ENCODE measurements at places on chromosomes 11 and 22. TPM values are rescaled to one million over a fixed set of nuclear protein-coding genes. Genes with fewer than 3 reads are reported as not detected.

Gene OSBP
- 50.5 TPM for total RNA-seq

Gene BACE1
- total RNA-seq = 0.29 TPM

Gene MS4A6A
- total RNA-seq = 2.5 TPM

Gene FXYD6
- not detected for total RNA-seq

Gene LARGE1
- total RNA-seq = 2.6 TPM

Gene MAPK11
- total RNA-seq = 1.2 TPM

Gene GPR137
- total RNA-seq = 33.3 TPM

Gene ZP1
- total RNA-seq = not detected

Gene OR51I1
- total RNA-seq = not detected

Gene MB
- not detected for total RNA-seq

Gene GGTLC3
- total RNA-seq = not detected

Gene RASL10A
- 1.3 TPM for total RNA-seq

- DNase-seq = no peak
Observed at GRCh38 chr11:100910808-100911207, 218.8 kb downstream of the PGR start.

DNA sequence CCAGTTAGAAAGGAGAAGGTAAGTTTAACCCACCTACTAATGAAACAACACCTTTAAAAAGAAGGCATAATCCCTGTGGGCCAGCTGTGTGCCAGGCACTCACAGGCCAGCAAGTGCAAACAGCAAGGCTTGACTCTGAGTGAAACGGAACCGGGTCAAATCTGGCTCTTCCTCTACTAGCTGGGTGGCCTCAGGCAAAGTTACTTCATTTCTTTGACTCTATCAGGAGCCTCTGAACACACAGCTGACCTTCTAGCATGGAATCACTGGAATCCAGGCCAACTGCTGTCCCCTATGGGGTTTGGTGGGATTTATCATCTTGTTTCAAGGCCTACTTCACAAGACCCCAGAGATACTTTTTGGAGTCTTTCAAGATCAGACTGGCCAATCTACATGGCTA, 3.3 kb downstream of the RAB38 start:
- DNase-seq = no peak

DNA sequence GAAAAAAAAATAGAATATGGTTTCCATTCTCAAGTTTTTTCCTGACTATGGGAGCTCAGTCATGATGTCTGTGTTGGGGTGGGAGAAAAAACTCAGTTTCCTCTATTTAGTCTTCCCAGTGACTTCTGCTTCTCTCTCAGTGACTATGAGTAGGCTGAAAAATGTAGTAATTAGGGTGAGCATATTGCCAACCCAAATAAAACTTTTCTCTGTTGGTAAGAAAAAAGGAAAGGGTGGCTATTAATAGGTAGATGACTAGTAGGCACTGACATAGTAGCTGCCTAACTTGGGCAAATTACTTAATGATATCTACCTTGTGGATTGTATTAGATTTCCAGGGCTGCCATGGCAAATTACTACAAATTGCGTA, 34.2 kb upstream of the BIRC3 start:
- DNase-seq = no peak

GRCh38 chr11:119476038-119476437, 53.1 kb upstream of the THY1 start:
- DNase-seq = no peak

DNA sequence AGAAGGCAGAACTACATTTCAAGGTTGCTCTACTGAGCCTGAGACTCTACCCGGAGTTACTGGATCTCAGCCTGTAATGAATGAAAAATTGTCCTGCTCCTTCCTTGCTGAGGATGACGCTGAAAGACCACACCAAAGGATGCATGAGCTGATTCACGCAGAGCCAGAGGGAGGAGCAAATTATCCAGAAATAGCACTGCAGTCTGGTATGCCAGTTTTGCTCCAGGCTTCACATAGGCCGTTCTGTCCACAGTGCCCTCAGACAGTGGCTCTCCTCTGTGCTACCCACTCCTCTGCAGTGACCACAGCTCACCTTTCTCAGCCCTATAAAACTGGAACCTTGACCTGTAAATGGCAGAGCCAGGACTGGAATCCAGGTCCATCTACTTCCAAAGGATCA, 79.3 kb upstream of the GALNT18 start:
- no peak for DNase-seq

GRCh38 chr11:102184269-102184987, 74.2 kb downstream of the YAP1 start:
- no peak for DNase-seq

DNA sequence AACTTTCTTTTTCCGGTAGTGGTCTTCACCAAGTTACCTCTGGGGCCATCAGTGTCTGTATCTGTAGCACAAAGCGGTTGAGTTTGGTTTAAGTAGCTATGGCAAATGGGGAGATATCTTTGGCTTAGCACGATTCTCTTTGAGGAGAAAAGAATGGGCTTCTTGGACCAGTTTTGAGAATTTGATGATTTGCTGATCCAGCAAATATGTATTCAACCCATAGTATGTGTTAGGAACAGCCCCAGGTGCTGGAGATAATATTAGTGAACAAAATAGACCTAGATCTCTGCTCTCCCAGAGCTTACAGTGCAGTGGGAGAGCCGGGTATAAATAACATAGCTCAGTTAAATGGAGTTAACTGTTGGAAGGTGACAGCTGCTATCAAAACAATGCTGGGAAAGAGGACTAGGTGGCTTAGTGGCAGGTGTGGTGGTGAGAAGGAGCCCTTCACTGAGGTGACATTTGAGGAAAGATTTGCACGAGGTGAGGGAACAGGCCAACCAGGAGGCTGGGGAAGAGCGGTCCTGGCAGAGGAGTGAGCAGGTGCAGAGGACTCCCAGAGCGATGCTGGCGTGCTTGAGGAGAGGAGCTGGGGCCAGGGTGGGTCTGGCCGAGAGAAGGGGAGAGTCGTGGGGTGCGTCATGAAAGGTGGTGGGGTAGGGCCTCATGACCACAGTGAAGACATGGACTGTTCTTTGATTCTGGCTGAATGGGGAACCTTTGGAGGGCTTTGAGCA, 5.0 kb downstream of the TBC1D22A start:
- DNase-seq = no peak

- no peak for DNase-seq
Observed at GRCh38 chr11:115421352-115421991, 82.7 kb downstream of the CADM1 start.

DNA sequence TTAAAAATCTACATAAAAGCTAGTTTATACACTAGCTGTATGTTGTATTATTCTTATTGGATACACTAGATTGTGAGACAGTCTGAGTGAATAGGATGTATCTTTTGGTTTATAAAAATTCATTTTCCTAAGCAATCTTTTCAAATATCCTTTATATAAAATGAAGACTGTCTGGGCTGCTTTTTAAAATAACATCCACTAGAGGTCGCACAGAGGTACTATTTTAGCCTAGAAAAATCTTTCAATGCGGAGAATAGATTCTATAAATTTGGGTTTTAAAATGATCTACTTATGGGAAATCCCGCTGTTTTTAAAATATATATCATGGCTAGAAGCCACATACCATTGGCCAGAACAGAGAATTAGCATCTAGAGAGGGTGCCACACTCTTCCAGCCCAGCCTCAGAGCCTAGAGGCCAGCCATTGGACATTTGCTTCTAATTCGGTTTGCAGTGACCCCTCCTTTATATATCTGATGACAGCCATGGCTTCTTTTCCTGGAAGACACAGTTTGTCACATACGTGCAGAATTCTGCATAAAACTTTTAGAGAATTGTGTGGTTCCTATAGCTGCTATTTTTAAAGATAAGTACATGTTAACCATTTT, 7.3 kb downstream of the C11orf97 start:
- no peak for DNase-seq

GRCh38 chr11:111795334-111795985, 29.3 kb upstream of the PPP2R1B start:
- DNase-seq = no peak

- DNase-seq = peak; percentile 85
Observed at GRCh38 chr11:64777449-64778222, 706 bp downstream of the SF1 start.

GRCh38 chr11:14842002-14842401, 50.0 kb downstream of the CYP2R1 start:
- DNase-seq = no peak

DNA sequence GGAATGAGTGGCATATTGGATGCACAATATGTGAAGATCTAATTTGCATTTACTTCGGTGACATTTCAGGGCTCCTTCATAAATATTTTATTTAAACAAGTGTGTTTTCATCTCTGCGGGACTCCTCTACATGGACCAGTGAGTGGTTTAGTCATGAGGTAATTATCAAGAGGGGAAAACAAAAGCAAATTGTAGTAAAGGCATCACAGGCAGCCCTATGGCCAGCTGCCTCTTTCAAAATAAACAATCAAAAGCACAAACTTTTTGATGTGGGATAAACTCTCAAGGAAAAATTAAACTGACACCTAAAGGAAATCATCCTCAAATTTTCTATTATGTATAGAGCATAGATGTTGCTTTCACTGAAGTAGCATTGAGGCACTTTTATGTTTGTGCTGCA, 6.0 kb downstream of the SYT9 start:
- no peak for DNase-seq

DNA sequence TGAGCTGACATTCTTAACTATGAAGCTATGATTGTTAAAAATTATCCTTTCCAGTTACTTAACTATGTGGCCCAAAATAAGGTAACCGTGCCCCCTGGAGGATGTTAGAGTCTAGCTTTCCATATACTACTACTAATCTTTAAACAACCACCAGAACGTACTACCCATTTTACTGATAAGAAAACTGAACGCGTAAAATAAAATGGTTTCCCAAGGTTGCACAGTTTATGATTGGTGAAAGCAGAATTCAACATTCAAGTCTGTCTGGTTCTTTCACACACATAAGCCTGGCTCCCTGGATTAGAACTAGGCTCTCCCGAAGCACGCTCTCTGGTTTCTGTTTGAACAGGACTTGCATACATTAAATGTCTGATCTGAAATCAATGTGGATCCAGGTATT, 437.8 kb upstream of the CCDC90B start:
- DNase-seq = no peak

DNA sequence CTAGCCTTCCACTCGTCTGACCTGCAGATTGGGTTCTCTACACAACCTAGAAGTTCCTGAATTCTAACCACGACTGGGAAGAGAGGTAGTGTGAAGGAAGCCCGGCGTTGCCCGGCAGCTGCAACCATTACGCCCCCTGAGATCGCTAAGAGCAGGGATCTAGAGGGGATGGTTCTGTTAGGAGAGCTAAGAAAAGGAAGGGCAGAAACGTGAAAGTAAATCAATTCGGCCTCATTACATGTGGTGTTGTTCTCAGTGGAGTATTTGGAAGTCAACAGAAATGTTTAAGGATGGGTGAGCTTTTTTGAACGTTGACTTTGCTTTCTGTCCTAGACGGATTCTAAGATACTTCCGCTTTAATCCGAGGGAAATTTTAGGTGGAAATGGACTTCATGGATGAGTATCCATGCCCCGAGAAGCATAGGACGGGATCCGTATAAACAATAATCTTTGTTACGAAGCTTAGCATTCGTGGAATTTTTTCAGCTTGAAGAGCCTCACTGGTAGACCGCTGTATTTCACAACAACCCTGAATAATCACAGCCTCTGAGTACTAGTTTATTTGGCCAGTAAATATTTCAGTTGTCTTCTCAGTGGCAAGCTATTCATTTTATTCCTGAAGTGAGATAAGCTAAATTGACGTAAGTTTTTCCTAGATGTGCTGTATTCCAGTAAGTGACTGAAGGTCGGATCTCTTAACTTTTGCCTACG, 629 bp downstream of the ATP5MG start:
- DNase-seq = no peak

- no peak for DNase-seq
Observed at GRCh38 chr22:48141301-48141700, 1378.9 kb downstream of the TBC1D22A start.

DNA sequence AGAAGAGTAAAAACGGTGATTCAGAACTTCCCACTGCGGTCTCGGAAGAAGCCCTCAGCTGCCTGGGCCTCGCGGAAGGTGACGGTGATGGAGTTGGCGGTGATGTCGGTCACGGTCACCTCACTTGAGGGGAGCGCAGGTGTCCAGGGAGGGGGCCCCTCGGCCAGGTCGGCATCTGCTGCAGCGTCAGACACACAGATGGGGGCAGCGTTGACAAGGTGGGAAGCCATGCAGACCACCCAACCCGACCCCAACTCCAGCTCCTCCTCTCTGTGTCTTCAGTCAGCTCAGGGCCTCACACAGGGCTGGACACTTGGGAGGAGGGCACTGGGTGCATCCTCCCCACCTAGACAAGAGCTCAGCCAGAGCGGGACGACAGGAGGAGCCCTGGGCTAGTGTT, 18.6 kb downstream of the CBX7 start:
- no peak for DNase-seq

- no peak for DNase-seq
Observed at GRCh38 chr11:86047275-86047991, 21.5 kb downstream of the PICALM start.

GRCh38 chr22:30607300-30607930, 441 bp downstream of the TCN2 start:
- no peak for DNase-seq

DNA sequence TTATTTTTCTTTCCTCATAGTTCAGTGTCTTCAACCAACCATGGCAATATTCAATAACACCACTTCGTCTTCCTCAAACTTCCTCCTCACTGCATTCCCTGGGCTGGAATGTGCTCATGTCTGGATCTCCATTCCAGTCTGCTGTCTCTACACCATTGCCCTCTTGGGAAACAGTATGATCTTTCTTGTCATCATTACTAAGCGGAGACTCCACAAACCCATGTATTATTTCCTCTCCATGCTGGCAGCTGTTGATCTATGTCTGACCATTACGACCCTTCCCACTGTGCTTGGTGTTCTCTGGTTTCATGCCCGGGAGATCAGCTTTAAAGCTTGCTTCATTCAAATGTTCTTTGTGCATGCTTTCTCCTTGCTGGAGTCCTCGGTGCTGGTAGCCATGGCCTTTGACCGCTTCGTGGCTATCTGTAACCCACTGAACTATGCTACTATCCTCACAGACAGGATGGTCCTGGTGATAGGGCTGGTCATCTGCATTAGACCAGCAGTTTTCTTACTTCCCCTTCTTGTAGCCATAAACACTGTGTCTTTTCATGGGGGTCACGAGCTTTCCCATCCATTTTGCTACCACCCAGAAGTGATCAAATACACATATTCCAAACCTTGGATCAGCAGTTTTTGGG, at the start of gene OR51T1:
Gene OR51T1 (plus strand): TSS at position 41 of the 641 bp plus-strand sequence. CDS start 0 bp downstream, at position 41.
- DNase-seq = no peak

GRCh38 chr11:31487848-31488247, 21.6 kb downstream of the IMMP1L start:
- no peak for DNase-seq

All from naive thymus-derived CD8-positive, alpha-beta T cell (primary cell).